ENCODE measurements at places on chromosomes 6 and 20.

GRCh38 chr20:21981179-21981578, 275.7 kb downstream of the PAX1 start:
- DNase-seq: no peak

GRCh38 chr6:84424956-84425355, 197.5 kb upstream of the CEP162 start:
- DNase-seq: no peak

DNA sequence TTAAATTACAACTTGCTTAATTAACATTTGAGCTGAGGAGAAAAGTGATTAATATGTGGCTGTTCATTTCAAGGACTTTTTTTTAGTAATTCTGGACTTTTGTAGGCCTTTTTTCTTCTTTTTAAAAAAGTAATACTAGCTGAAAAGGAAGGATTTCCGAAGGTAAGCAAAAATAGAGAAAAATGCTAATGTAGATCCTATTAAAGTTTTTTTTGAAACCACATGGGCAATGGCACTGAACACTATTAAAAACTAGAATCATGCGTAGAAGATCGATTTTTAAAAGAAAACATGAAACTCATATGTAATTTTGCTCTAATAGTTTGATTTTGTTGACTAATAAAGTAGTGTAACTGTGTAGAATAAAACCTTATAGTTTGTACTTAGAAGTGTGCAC, 2.4 kb downstream of the BAG2 start:
- DNase-seq: no peak

- no peak for DNase-seq
Measured at GRCh38 chr6:104633125-104633524, 226.6 kb downstream of the HACE1 start.

- peak; percentile 42 for DNase-seq
Measured at GRCh38 chr6:13488015-13488895, 855 bp upstream of the GFOD1 start.

GRCh38 chr6:152954443-152954842, 28.4 kb downstream of the FBXO5 start:
- no peak for DNase-seq

DNA sequence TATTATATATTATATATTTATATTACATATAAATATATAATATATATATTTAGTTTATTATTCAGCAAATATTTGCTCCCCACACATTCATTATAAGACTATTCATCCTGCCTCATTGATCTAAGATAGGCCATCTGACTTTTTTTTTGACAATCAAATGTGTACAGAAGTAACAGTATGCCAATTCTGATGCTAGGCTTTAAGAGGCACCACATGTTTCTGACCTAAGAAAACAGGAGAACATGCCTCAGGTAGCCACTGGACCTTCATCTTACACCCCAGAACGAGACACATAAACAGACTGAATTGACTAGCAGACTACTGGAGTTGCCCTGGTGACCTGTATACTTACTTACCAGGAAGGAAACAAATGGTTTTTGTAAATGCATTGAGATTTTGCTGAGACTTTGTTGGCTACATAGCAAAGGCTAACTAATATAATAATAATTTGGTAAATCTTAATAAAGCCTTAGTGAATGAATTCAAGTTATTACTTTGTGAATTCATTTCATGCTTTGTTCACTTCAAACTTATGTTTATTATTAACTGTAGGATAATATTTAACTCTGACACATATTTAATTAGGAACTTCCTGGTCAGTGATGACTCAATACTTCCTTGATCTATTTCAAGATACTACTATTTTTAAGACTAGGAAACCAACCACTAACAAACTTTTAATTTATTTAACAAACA, 13.4 kb upstream of the MYO6 start:
- DNase-seq: no peak

GRCh38 chr6:146106532-146106931, 77.7 kb downstream of the GRM1 start:
- no peak for DNase-seq

- no peak for DNase-seq
Measured at GRCh38 chr6:13581700-13582229, 7.4 kb downstream of the SIRT5 start.

All from germinal center (tissue), 1 donor.